Stimulated activated CD8-positive, alpha-beta memory T cell treated with anti-CD3 and anti-CD28 coated beads, Interleukin-7, amount 100 ng/mL, for 1 hour (primary cell): ENCODE measurements at places on chromosomes 7 and 10.

- no peak for DNase-seq
Measured at GRCh38 chr7:121178452-121178851, 150.3 kb upstream of the WNT16 start.

DNA sequence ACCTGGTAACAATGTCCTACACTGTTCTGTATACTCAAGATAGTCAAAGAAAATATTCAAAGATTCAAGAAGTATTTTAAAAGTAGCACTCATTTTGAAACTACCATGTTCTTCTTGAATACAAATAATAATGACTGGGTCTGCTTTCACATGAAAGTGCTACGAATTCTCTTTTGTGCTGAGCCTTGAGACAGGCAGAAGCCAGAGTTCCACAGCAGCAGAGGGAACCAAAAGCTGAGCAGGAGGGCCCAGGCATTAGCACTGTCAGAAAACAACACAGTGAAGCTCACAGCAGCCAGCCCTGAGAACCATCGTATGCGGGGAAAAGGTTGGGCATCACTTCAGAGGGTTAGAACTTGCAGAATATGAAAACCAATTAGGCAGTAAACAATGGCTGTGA lies 38.9 kb downstream of the ANKMY2 start:
- no peak for DNase-seq

DNA sequence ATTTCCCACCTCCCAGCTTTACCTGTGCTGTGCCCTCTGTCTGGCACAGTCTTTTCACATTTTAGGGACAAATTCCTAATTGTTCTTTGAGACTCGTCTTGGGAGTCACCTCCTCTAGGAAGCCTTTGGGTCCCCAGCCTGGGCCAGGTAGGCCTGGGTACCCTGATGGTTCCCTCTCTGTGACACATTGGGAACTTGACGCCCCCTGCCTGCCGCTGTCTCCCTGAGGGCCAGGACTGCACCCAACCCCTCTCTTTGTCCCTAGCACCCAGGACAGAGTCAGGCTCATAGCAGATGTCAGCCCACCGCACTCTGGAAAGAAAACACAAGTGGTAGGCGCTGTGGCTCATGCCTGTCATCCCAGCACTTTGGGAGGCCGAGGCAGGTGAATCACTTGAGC lies 71.4 kb downstream of the GTF2IRD1 start:
- DNase-seq: no peak

GRCh38 chr7:86991093-86991769 lies 68.2 kb downstream of the ELAPOR2 start:
- DNase-seq: no peak

DNA sequence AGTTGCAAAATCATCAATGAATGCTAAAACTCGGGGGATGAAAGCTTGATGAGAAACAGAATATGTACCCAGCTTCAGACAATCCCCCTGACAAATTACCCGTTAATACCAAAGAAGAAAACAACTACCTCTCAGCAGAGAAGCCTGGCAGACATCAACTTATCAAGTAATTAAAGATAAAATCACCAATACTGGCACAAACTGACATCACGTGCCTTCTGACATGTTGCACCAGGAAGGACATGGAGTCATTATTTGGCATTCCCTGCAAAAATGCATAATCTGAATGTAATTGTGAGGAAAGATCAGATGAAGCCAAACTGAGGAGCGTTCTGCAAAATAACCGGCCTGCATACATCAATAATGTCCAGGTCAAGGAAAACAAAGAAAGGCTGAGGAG lies 7.7 kb downstream of the SLIT1 start:
- no peak for DNase-seq

GRCh38 chr7:123041101-123041500 lies 45.6 kb upstream of the TAS2R16 start:
- DNase-seq: no peak

- DNase-seq: no peak
Measured at GRCh38 chr10:125118011-125118611, 42.3 kb downstream of the CTBP2 start.

- no peak for DNase-seq
Measured at GRCh38 chr7:14184292-14184864, 194.9 kb upstream of the ETV1 start.

- no peak for DNase-seq
Measured at GRCh38 chr10:7464691-7465090, 53.9 kb upstream of the SFMBT2 start.

DNA sequence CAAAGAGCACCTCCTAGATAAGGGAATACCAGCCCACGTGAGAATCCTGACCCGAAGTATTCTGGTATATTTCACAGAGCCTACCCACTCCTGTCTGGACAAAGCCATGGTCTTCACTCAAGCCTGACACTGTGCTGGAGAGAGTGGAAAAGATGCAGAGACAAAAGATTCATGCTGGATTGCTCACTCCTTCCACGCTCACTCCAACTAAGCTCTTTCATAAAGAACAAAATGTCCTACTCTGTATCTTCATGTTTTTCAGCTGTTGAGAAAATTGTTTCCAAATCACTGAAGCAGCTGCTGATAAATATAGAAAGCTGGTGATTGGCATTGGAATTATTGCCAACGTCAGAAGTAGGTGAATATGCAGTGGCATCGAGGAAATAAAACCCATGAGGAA lies 106.0 kb downstream of the ABLIM1 start:
- DNase-seq: no peak

DNA sequence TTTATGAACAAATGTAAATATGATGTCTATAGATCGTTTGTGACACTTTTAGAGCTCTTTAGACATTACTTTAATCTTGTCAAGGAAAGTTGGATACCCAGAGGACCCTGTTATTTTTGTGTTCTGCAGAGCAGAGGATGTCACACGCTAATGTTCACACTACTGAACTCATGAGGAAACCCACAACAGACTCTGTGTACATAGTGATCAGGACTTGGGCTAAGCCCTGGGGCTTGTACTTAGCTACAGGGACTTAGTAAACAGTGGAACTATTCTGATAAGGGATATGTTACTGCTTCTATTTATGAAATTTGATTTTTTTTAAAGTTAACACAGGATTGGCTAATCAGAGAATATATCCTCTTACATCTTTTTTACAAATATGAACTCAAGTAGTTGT lies 36.1 kb upstream of the ZNF518A start:
- DNase-seq: no peak

DNA sequence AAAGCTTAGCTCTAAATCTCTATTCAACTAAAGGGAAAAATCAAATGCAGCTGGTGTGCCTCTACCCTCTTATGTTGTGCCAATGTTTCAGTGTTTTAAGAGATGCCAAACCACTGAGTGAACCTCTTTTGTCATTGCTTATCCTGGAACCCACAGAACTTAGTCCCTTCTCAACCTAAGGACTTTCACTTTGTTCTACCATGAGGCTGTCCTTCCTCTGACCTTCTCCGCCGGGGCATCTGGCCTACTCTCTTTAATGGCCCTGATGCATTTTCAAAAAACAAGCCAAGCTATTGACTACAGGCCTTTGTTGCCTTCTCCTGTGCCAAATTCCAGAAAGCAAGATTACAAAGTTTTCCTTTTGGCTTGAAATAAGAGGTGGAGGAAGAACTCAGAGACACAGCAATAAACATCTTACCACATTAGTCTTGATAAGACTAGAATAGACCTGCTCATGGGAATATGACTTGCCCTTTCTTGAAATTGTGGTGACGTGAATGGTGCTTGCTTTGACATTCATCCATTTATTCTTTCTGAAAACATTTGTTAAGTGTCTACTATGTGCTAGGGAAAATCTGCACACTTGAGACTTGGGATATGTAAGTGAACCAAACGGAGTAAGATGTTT lies 253.2 kb upstream of the SMIM30 start:
- DNase-seq: no peak

- DNase-seq: no peak
Measured at GRCh38 chr10:49023752-49024151, 84.1 kb upstream of the LRRC18 start.

- DNase-seq: no peak
Measured at GRCh38 chr7:130910949-130911944, 177.2 kb upstream of the KLF14 start.

- DNase-seq: no peak
Measured at GRCh38 chr10:26567351-26567721, 129.2 kb downstream of the APBB1IP start.

DNA sequence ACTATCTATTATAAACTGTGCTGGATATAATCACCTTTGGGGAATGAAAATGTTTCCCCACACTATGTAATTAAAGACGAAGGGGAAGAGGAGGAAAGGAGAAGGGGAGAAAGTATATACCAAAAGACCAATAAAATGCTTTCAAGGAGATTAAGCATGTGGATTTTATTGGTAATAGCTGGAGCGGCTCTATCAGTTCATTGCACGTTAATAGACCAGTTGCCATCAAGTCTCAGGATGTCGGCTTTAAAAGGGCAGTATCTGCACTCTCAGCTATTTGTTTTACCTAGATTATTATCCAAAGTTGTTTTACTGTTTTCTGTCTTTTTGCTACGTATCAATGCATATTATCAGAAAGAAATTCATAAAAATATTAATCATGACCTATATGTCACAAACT lies 9.0 kb downstream of the ETV1 start:
- no peak for DNase-seq

GRCh38 chr7:102030696-102031095 lies 213.3 kb downstream of the CUX1 start:
- DNase-seq: no peak

GRCh38 chr7:157851501-157852067 lies 514.8 kb downstream of the DNAJB6 start:
- no peak for DNase-seq

GRCh38 chr7:23299770-23300300 lies 696 bp downstream of the MALSU1 start:
- no peak for DNase-seq

- DNase-seq: no peak
Measured at GRCh38 chr7:10767771-10768170, 205.9 kb upstream of the PHF14 start.

DNA sequence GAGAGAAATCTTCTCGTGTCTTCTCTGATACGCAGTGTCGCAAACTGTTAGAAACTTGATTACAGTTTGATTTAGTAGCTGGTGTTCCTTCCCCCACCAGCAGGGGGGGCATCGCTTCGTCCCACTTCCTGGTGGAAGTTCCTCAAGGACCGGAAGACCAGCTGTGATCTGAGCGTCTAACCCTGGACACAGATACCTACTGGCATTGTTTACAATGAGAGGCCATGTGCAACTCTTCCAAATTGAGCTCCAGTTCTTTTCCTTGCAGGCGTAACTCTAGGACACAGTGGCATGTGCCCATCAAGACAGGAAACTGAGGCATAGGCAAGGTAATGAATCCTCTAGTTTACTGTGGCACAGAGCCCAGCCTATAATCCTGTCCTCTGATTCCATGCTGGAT lies 219.0 kb downstream of the CCDC3 start:
- peak; percentile 4 for DNase-seq

DNA sequence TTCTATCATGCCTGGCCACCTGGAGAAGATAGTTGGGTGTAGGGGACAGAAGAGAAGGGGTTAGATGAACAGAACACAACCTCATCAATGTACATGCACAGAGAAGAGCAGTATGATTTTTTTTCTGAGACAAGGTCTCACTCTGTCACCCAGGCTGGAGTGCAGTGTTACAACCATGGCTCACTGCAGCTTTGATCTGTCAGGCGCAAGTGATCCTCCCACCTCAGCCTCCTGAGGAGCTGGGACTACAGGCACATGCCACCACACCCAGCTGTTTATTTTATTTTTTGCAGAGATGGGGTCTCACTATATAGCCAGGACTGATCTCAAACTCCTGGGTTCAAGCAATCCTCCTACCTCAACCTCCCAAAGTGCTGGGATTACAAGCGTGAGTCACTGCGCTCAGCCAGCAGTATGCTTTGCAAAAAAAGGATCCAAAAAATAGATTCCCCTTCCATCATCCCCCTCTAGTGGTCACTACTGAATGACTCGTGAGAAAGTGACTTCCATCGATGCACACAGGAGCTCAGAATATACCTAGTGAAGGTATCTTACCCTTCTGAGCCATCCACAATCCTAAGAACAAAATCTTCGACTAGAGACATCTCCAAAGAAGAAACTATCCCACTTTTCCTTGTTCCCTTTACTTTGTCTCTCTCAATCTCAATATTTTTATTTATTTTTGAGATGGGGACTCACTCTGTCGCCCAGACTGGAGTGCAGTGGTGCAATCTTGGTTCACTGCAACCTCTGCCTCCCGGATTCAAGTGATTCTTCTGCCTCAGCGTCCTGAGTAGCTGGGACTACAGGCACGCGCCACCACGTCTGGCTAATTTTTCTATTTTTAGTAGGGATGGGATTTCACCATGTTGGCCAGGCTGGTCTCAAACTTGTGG lies 21.0 kb downstream of the ZCWPW1 start:
- no peak for DNase-seq

DNA sequence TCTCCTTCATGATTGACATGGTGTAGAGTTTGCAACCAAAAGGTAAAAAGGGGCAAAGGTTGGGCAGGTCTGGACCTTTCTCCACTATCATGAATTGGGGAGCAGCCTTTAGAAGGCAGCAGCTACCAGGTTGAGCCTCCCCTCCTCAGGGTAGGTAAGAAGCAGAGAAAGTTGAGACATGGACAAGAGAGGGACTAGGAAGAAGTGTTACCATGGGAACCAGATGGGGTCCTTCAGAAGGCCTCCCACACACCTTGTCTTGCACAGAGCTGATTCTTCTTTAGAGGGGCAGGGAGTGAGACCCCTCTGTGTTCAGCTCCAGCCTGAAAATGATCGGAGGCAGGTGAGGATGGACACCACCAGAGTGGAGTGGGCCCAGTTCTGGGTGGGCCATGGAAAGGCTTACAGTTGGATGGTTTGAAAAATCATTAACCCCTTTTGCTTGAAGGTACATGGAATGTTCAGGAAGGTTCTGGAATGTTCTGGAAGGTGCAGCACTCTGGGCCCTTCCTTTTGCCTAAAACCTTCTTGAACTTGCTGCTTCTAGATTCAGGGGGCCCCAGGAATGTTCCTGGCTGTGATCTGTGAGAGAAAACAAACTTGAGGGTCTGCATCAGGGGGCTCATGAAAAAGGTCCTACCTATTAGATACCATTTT lies 7.0 kb downstream of the VPS37D start:
- DNase-seq: no peak

- no peak for DNase-seq
Measured at GRCh38 chr10:59971915-59972314, 65.6 kb upstream of the CCDC6 start.

GRCh38 chr10:75367901-75368300 lies 33.7 kb downstream of the ZNF503 start:
- DNase-seq: no peak

- no peak for DNase-seq
Measured at GRCh38 chr10:77537720-77538373, 99.8 kb downstream of the KCNMA1 start.

- DNase-seq: no peak
Measured at GRCh38 chr7:27119412-27119911, 11.1 kb downstream of the HOXA4 start.

- no peak for DNase-seq
Measured at GRCh38 chr10:106661133-106661766, 503.3 kb downstream of the SORCS1 start.

- no peak for DNase-seq
Measured at GRCh38 chr10:126509182-126509581, 120.9 kb upstream of the ADAM12 start.

DNA sequence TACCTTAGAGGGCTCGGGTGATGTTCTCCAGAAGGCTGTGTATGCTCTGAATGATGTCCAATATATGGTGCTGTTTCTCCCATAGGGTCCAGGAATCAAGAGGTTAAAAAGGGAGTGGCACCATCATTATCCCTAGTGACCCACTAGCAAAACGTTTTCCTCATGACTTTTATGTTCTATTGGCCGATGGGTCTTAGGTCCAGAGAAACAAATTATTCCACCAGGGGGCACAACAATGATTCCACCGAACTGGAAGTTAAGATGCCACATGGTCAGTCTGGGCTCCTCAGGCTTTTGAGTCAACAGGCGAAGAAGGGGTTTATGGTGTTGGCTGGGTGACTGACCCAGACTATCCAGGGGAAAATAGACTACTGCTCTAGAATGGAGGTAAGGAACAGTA lies 256.1 kb downstream of the COBL start:
- no peak for DNase-seq
